Inflammatory macrophage treated with lipopolysaccharide for 4 hours (primary cell): ENCODE measurements at places on chromosomes 12 and 14.

DNA sequence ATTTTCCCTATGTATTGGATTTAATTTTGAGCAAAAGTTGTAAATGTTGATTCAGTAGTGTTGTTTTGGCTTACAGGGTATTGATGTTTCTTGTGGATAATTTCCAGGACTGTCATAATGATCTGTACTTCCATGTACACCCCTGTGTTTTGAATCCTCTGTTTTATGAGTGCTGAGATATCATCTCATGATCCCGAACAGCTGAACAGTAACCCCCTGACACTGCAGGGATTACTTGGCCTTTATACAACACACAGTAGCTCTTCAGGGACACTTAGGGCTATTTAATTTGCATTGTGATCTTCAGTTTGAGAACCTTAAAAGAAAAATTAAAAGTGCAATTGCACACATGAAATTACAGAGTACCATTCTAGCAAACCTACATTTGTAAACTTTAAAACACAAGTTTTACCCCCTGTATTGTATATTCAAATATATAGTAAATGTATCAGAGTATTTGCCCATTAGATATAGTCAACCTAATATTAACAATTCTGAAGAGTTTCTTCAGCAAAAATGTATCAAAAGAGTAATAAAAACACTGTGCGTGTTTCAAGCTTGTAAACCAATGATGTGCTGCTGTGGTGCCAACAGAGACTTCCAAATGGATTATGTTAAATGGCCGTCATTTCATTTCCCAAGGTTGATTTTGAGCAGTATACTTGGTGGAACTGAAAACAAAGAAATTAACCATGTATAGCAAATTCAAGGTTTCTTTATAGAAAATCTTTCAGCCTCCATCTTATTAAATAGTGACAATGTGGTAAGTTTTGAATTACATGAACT, 27.9 kb upstream of the MYF6 start:
- no peak for DNase-seq

GRCh38 chr14:103546652-103547454, 15.6 kb downstream of the BAG5 start:
- DNase-seq, result peak; percentile 34

GRCh38 chr12:76065917-76066316, 18.6 kb downstream of the NAP1L1 start:
- DNase-seq, result no peak

DNA sequence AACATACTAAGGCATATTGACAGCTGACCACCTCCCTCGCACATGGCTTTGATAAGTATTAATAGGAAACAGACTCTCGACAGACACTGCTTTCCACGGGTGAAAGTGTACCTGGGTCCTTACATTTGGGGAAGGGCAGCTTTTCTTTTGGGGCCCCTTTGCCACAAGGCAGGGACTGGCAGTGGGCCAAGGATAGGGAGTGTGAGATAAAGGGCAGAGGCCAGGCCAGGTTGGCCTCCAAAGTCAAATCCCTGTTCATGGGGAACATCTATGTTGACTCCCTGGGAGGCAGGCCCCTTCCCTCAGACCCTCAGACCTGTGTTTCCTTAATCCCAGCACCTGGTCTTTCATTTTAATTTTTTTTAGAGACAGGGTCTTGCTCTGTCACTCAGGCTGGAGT, 19.4 kb upstream of the FBXO21 start:
- no peak for DNase-seq

- no peak for DNase-seq
Measured at GRCh38 chr12:51218607-51219161, 822 bp upstream of the POU6F1 start.
